Activated naive CD4-positive, alpha-beta T cell (primary cell): ENCODE measurements at places on chromosomes 13 and 19.

GRCh38 chr13:33999811-34000605 lies 182.1 kb downstream of the RFC3 start:
- no peak for DNase-seq

DNA sequence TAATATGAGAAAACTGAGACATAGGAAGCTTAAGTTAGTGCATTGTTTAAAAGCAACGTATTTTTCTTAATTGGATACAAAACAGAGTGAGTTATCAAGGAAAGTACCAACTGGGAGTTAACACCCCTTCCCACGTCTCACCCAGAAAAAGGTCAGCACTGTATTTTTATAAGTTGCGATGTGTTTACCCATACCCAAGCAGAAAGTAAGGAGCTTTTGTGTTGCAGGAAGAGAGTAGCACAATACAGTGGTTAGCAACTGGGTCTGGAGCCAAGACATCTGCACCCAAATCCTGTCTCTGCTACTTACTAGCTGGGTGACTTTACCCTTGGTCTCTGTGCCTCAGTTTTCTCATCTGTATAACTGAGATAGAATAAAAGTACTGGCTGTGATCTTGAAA lies 34.3 kb downstream of the FAM216B start:
- no peak for DNase-seq

GRCh38 chr19:18160971-18161635 lies 8.1 kb downstream of the PIK3R2 start:
- DNase-seq, result peak; percentile 69

- no peak for DNase-seq
Observed at GRCh38 chr19:49161987-49162386, 4.4 kb downstream of the TRPM4 start.

- DNase-seq, result no peak
Observed at GRCh38 chr19:12628040-12629022, 17.6 kb downstream of the ZNF791 start.

- DNase-seq, result no peak
Observed at GRCh38 chr13:93552596-93552995, 326.0 kb downstream of the GPC6 start.

DNA sequence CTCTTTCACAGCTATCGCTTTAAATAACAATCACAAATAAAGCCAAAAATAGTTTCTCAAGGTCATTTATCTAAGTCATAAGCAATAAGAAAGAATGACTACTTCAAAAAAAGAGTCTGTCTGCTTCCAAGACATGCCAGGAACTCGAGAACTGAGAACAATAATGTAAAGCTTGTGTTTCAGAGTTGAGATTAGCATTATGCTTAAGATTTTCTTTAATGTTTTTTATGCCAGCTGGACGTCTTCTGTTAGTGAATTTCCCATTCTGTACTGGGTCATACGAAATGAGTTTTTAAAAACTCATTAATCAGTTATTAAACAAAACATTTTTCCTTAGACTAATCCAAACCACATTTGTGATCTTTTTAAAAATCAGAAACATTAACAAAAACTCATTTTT lies 3.2 kb upstream of the SPRYD7 start:
- DNase-seq, result no peak

DNA sequence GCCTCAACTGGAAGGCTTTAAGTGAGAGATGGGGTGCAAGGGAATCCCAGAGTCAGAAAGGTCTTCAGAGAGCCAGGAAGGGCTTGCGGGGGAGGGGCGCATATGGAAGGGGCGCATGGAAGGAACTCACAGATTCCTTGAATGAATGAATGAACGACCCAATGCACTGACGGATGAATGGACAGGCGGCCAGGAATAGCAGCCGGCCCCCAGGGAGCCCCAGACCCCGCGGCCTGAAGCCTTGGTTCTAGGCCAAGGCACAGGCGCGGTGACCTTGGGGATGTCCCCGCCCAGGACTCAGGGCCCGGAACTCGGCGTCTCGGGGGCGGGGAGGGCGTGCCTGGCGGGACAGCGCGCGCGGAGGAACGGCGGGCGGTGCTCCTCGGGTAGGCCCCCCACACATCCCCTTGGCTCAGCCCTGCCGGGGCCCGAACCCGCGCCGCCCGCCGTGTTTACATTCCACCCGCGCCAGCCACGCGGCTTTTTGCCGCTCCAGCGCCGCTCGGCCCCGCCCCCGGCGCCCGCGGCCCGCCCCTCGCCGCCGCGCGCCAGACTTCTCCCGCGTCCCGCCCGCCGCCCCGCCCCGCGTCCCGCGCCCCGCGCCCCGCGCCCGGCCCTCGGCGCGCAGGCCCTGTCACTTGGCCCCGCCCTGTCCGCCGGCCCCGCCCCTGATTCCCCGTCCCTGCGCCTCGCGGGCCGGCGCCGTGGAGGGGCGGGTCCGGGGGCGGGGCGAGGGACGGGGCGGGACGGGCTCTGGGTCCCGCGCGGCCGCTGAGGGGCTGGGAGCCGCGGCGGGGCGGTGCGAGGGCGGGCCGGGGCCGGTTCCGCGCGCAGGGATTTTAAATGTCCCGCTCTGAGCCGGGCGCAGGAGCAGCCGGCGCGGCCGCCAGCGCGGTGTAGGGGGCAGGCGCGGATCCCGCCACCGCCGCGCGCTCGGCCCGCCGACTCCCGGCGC lies at the start of gene CCNE1:
Gene CCNE1, plus strand, starts transcription at position 867 of the 955 bp plus-strand sequence. CDS start 565 bp downstream, outside the sequence.
- peak; percentile 93 for DNase-seq
